Vagina (tissue), 2 donors: ENCODE measurements at places on chromosomes 13 and 19.

- no peak for DNase-seq
Measured at GRCh38 chr19:54179921-54180461, 7.0 kb upstream of the TMC4 start.

- DNase-seq = no peak
Measured at GRCh38 chr13:48214519-48215121, 18.4 kb upstream of the ITM2B start.

GRCh38 chr13:70502944-70503343 lies 394.7 kb upstream of the KLHL1 start:
- DNase-seq = no peak

GRCh38 chr19:1270854-1271527 lies 1.9 kb downstream of the CIRBP start:
- DNase-seq = no peak

DNA sequence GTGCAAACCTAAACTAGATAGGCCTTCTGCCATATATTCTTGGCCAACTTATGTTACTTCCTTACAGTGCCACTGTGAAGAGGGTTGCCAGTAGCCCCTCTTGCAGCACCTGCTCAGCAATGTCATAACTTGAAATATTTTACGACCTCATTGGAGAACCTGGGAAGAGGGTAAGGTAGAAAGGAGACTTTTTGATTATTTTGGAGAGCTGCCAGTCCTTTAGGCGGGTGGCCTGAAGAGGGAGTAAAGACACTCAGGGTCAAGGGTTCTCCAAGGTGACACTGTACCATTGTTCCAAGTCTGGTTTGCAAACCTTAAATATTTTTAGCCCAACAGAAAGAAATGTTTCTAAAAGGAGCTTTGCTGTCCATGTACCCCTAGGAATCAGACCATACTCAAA lies 118.3 kb downstream of the FLT1 start:
- DNase-seq = no peak

- no peak for DNase-seq
Measured at GRCh38 chr13:76829572-76830327, 56.5 kb downstream of the KCTD12 start.

DNA sequence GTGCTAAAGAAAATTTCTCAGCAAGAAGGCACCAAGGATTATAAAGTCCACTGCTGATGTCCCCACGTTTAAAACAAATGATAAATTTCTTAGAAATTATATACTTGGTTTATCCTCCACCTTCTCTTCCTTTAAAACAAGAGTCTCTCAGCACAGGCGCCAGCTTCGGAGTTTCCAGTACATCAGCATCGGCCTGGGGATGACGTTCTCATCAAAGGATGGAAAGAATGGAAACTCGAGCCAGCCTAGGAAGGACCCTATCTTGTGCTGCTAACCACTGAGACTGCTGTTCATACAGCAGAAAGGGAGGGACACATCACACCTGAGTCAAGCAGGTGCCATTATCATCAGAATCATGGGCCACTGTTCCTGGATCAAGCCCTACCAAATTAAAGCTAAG lies 29.8 kb upstream of the ZNF83 start:
- DNase-seq = no peak

DNA sequence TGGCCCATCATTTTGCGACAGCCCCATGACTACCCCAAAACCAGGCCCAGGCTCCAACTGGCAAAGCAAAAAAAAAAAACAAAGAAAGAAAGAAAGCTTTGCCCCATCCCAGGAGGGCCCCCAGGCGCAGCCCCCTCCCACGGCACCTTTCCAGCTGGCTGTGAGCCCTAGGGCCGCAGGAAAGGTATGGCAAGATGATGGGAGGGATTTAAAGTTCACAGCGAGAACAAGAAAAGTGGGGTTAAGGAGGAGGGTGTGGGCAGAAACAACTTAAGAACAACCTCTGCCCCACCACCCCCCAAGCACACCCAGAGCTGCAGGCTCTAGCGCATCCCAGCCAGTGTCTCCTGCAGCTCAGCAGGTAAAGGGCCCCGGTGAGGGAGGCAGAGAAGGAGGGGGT lies at the start of gene CYP2F1:
TSS of gene CYP2F1 (plus strand) at position 301 of the 400 bp plus-strand sequence. CDS start 1,757 bp downstream, outside the sequence.
- no peak for DNase-seq

- DNase-seq = no peak
Measured at GRCh38 chr13:97879646-97880310, 73.7 kb upstream of the IPO5 start.

- DNase-seq = no peak
Measured at GRCh38 chr19:5672708-5673459, 7.4 kb downstream of the MICOS13 start.

DNA sequence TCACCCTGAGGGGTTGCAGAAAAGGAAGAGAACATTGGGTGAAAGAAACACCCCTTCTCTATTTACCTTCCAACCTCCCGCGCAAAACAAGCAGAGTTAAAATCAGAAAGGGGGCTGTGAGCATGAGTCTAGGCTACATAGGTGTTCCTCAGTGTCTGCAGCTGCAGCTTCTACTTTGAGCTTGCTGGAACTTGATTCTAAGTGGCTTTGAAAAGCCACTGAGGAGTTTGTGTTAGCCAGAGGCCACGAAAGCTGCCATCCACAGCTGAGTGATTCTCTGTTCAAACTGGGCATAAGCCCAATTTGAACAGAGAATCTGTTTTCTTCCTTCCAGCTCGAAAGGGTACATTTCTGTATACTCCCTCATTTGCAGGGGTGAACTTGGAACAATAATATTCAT lies 343.9 kb downstream of the PCDH9 start:
- no peak for DNase-seq

DNA sequence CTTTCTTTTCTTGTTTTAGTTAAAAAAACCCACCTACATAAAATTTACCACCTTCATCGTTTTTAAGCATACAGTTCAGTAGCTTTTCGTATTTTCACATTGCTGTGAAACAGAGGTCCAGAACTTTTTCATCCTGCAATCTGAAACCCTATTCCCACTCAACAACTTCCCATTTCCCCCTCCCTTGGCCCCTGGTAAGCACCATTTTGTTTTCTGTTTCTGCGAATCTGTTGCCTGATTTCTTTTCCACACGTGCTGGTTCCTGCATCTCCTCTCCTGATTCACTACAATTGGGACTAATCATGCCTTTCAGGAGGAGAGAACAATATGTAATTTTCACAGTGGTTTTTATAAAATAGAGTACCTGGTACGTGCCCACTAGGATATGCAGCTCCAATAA lies 149.2 kb upstream of the RNF113B start:
- no peak for DNase-seq

DNA sequence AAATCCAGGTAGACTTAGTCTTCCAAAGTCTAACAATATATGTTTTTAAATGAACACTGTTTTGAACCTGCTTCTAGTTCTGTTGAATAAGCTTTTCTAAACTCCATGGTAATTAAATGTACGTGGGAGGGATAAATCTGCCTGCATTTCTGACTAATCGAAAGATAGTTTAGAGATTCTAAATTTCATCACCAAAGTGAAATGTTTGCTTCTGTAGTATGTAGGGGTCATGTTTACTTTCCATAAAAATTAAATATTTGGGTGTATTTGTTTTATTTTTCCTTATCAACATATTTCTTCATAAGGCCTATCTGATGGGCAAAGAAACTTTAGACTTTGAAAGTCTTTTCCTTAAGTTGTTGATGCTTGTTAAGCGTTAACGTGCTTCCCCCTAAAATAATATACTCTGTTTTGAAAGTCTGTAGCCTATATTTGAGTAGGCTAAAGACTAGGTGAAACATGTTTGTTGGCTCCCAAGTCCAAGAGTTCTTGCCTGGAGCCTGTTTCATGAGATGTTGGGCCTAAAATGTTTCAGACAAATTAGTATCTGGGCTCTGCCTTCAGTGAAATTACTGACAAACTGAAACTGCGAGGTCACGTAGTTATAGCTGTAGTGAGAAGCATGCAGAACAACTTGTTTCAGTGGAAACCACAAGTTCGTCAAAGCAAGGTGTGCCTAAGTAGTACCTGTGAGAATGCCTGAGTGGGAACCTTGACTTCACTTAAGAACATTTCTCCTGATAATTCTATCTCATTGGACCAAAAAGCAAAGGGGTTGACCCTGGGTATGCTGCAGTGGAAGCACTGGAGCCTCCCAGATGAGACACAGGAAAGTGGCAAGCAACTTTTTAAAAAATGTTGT lies 126.2 kb downstream of the LMO7 start:
- DNase-seq = no peak

DNA sequence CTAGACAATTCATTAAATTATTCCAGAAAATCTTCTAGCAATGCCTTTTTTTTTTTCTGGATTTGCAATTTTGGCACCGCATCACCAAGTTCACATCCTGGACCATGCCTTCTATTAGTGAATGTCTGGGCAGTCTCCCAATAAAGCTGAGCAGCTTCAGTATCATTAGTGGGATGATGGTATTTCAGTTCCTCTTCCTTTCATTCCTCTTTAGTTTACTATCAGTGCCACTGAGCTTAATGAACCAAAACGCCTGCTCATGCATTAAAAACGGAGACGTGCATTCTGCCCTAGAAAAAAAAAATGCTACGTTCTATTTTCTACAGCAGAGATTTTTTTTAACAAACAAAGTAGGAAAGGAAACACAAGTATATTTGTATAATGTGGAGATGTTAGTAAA lies 343.0 kb downstream of the PCDH9 start:
- no peak for DNase-seq

- no peak for DNase-seq
Measured at GRCh38 chr19:39754544-39754943, 16.7 kb upstream of the CLC start.

DNA sequence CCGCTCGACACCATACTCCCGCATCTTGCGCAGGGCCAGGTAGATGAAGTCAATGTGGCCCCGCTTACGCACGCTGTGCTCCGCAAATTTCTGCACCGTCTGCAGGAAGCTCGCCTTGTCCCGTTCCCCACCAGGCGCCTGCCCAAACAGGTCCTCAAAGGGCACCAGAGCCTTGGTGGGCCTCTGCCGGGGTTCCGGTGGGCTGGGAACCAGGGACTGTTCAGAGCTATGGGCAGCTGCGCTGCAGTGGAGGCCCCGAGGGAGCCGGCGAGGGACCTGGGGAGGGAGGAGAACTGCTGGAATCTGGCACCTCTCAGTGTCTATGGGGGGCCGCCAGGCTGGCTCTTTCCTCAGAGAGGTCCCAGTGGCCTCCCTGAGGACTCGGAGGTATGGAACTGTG lies 8.3 kb upstream of the ZNF653 start:
- no peak for DNase-seq

DNA sequence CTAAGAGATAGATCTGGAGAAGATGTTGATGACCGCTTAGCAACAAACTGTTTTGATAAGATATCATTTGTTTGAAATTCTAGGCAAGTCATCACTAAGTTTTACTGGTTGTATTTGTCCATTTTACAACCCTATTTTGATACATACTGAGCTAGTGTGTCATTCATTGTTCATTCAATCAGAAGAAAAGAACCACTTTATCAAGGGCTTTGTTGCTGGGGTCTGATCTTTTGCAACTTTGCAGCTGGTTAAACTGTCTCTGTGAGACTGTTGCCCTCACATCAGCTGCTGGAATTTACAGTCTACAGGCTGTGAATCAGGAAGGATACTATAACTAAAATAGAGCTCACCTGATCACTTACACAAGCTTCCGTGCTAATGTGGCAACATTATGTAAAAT lies 290.5 kb downstream of the RFC3 start:
- DNase-seq = no peak

DNA sequence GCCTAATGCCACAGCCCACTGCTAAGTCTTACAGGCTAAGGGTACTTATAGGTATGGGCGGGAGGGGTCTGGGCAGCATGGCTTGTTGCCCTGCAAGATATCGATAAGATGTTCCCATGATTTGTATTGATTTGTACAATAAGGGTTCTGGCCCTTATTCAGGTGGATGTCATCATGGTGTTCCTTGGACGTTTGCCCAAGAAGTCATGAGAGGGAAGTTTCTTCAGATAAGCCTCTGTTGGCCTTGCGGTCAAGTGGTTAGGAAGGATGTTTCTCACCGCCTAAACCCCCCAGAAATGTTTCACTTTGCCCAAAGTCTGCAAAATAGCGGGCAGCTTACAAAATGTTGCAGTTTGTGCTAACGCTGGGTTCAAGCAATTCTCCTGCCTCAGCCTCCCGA lies 7.3 kb downstream of the PARP4 start:
- no peak for DNase-seq

GRCh38 chr13:84029396-84029795 lies 147.1 kb upstream of the SLITRK1 start:
- no peak for DNase-seq

- peak; percentile 99 for DNase-seq
Measured at GRCh38 chr19:50724522-50725217, 1.5 kb downstream of the CLEC11A start.

- no peak for DNase-seq
Measured at GRCh38 chr13:84873951-84874350, 925.3 kb downstream of the SLITRK6 start.

GRCh38 chr19:39296055-39296645 lies at the start of gene IFNL1:
Gene IFNL1, plus strand, starts transcription at chr19:39296407. Its CDS starts 15 bp downstream, at chr19:39296422.
- DNase-seq = no peak

DNA sequence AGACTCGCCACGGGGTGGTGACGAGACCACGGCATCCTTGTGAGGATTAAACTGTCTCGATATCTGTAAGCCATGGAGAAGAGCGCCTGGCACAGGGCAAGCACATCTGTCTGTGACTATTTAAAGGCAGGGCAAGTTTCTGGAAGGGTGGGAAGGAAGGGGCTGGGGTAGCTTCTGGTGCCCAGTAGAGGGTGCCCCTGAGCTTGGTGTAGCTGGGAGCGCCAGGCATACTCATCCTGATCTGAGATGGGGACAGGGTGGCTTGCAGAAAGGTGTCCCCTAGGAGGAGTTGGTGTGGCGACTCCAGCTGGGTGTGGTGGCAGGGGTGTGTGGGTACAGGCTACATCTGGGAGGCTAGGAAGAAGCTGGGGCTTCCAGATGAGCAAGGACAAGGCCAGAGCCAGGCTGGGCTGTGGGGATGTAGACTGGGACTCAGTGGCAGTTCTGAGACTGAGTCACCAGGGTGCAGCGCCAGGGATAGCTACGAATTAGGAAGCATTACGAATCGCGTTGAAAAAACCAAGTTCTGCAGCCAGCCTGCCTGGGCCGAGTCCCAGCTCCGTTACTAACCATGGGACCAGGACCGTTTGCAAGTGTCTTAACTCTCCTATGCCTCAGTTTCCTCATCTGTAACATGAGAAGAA lies 23.1 kb upstream of the ASPDH start:
- no peak for DNase-seq

DNA sequence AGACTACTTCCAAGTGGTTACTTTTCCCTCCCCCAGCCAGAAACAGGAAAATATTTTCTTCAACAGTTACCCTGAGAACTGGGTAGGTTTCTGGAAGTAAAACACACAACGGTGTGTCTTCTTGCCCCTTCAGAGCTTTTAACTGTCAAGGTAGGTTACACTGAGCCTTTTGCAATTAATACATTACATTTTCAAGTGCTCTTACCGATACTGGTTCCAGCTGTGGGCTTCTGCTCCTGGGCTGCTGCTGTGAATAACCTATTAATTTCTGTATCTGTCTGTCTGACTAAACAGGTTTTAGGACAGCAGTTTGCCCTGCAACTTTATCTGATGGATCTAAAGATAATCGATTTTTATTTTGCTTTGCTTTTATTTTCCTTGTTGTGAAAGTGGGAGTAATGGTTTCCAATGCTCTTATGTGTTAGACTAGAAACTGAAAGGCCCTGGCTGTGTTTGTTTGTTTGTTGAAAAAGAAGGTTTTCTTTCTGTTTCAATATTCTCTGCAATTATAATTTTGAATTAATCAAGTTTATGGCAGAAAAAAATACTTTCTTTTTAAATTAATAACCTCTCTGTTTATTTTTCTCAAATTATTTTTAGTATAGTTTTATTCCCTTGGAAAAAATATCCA lies 196.7 kb upstream of the SLITRK6 start:
- no peak for DNase-seq

GRCh38 chr13:25816239-25816638 lies 235.6 kb downstream of the SHISA2 start:
- no peak for DNase-seq
